ENCODE measurements at places on chromosomes 6 and 20.

GRCh38 chr6:24935366-24936152 is at the start of gene RIPOR2:
TSS of gene RIPOR2 (minus strand) at chr6:24935960. CDS start at chr6:24935898, 62 bp downstream.
- peak; percentile 58 for DNase-seq

DNA sequence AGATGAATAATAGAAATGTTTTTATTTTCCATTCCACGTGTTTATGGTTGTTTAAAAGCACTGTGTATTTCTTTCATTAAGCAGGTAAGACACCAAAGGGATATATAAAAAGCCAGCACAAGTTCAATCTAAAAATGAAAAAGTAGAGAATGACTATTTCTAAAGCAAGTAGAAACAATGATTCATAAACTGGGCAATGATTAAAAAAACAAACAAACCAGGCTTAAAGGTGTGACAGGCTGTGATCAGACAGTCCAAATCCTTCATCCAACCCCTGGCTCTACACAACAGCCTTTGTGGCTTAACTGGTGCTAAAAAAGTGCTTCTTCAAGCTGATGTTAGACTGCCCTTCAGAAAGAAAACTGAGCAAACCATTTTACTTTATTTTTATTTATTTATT is 45.7 kb upstream of the TSHZ2 start:
- no peak for DNase-seq

- DNase-seq = no peak
These were observed 597.1 kb downstream of the KIF16B start for GRCh38 chr20:15976047-15976736.

- DNase-seq = no peak
These were observed 16.6 kb downstream of the ATG5 start for GRCh38 chr6:106308985-106309384.

GRCh38 chr20:20371681-20372080 is 3.8 kb downstream of the INSM1 start:
- no peak for DNase-seq

DNA sequence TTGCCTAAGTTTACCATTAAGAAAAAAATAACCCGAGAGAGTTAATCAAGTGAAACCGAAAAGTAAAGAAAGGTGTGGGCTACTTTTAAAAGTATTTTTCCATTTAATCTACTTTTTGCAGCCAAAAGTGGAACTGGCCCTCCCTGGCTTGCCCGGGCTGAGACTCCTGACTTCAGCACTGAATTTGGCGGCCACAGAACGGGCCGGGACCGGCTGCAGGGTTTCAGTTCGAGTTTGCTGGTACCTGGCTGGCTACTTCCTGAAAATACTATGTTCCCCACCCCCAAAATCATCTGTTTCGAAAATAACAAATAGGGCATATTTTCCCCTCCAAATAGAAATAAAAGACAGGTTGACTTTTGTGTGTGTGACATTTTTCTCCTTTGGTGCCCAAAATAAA is 173.4 kb upstream of the EXOC2 start:
- DNase-seq = no peak

DNA sequence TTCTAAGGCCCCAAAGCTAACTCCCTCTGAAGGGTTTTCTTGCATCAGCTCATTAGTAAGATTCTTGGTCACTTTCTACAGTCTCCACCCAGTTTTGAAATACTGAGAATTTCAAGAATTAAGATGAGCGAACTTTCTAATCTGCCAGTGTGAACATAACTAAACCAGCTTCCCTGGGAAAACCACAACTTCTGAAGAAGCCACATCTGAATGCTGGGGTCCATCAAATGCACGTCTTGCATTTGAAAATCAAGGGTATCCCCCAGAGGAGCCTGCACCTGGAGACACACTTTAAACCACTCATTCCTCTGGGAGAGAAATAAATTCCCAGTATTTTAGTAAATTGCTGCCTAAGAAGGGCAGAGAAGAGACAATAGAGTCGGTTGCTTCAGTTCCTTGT is 292.1 kb upstream of the CDH4 start:
- DNase-seq = no peak

- DNase-seq = no peak
These were observed 399.3 kb downstream of the HAO1 start for GRCh38 chr20:7540923-7541322.

DNA sequence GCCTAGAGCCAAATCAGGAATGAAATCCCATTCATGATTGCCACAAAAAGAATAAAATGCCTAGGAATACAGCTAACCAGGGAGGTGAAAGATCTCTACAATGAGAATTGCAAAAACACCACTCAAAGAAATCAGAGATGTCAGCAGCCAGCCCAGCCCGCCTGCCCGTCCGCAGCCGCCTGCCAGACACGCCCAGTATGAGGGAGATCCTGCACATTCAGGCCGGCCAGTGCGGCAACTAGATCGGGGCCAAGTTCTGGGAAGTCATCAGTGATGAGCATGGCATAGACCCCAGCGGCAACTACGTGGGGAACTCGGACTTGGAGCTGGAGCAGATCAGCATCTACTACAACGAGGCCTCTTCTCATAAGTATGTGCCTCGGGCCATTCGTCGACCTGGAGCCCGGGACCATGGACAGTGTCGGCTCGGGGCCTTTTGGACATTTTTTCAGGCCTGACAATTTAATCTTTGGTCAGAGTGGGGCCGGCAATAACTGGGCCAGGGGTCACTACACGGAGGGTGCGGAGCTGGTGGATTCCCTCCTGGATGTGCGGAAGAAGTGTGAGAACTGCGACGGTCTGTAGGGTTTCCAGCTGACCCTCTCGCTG is 13.4 kb downstream of the GABRR2 start:
- DNase-seq = no peak

- DNase-seq = peak; percentile 61
These were observed 42.3 kb downstream of the HIVEP2 start for GRCh38 chr6:142902636-142903053.

DNA sequence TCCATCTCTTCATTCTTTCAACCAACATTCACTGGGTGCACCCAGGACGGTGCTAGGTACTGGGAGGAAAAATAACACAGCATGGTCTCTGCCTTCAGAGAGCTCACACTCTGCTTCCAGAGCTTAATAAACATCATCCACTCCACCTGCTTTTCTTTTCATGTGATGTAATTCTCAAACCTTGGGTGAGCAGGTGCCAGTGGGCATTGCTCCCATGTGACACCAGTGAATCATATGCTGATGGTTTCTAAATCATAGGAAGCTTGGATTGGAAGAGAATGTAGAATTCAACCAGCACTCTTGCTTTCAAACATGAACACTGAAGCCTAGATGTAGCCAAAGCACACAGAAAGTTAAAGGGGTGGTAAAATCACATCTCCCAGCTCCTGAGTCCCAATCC is 189.8 kb downstream of the FOXA2 start:
- DNase-seq = no peak

GRCh38 chr6:40957616-40958492 is 81.2 kb downstream of the UNC5CL start:
- DNase-seq = no peak

GRCh38 chr20:62643521-62644043 is 1.3 kb downstream of the SLCO4A1 start:
- DNase-seq = no peak

GRCh38 chr6:29035951-29036350 is 9.0 kb downstream of the OR2W1 start:
- DNase-seq = no peak

DNA sequence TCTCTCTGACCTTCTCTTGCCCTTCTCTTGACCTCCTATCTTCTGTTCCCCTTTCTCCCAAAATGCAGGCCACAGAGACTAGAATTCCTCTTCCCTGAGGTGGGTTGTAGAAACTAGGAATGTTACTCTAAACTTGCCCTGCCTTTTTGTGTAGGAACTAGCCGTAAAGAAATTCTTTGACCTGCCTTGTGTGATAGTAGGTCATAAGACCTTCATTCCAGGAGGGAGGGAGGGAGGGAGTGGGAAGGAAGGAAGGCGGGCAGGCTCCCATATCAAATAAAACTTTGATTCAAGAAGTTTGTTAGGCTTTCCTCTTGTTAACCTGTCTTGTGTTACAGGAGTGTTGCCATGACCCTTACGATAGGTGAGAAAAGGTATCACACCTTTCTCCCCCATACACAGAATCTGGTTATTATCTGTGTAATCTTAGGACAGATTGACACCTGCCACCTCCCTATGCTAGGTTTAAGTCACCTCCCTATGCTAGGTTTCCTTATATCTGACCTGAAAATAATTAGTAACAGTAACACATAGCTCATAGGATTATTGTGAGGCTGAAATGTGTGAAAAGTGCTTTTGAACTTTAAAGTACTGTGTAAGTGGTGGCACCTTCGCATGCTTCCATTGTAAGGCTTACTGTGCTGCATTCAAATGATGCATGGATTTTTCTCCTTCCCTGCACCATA is 32.6 kb upstream of the FUCA2 start:
- DNase-seq = no peak

DNA sequence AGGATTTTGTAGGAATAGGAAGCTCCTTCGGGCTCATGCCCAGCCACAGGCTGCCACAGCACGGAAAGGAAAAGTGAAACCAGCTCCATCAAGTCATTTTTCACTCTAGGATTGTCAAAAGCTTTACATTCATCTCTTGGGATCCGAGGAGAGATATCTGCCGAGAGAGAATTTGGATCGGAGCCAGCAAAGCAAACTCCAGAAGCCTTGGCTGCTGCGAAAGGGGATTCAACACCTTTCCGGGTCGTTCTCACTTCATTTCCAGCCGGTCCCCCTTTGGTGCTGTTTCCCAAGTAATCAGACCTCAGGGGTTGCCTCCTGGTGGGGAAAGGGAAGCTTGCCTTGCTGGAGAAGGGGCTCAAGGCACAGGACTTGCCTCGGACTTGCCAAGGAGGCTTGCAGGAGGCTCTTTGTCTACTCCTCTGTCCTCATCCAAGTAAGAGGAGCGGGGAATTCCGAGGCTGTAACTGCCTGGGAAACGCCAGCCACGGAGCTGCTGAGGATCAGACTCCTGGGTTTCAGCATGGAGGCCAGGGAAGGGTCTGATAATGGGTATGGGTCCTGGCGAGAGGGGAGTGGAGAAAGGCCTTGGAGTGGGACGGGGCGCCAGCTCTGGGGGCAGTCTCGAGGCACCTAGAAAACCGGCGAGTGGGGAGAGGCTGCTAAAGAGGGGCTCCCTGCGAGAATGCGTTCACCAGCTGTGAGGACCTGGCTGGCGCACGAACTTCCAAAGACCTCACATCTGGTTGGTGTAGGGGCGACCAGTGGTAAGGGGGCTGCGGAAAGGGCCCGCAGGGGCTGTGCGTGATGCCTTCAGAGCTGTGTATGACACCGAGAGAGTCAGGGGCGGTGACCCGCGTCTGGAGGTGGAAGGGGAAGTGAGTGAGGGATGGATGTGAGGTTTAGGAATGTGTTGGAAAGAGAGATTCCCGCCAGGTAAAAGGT is 702 bp downstream of the ETV7 start:
- peak; percentile 11 for DNase-seq

DNA sequence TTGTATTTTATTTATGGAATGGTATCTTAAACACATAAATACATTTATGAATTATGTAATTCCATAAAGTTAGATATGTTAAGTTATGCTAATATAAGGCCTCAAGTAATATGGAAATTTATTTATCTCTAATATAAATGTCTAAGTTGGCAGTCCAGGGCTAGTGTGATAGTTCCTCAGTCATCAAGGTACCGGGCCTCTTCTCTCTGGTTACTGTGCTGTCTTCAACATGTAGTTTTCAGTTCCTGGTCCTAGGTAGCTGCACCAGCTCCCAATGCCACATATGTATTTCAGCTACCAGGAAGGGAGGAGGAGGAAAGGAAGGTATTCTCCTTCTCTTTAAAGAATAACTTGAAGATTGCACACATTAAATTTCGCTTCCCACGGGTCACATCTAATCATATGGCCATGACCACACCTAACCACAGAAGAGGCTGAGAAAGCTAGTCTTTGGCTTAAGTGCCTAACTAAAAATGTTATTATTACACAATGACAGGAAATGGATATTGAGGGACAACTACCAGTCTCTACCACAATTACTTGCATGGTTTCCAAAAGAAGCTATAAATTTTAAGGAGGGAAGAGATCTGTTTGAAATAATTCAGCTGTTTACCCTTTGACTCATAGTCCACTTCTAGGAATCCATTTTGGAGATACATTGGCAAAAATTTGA is 68.6 kb downstream of the BCKDHB start:
- no peak for DNase-seq

DNA sequence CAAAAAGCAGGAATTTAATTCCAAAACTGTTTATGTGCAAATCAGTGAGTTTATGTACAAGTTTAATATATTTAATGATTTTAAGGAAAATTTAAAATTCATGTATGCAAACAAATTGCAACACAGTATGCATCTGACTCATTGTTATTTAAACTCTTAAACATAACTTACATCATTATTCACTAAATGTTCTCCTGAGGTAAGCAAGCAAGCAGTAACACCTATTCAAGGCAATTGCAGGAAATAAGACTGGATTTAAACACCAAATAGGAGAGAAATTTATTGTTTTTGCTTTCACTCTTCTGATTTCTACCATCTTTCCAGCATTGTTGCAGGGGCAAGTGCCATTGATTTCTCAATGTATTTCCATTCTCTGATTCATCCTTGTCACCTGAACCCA is 239.5 kb downstream of the TFAP2A start:
- DNase-seq = no peak

- DNase-seq = no peak
These were observed 64.1 kb upstream of the FBXO30 start for GRCh38 chr6:145878591-145879295.

- no peak for DNase-seq
These were observed 127.6 kb upstream of the TFAP2D start for GRCh38 chr6:50585441-50586330.

GRCh38 chr20:23246717-23247664 is 103.6 kb upstream of the NXT1 start:
- no peak for DNase-seq

DNA sequence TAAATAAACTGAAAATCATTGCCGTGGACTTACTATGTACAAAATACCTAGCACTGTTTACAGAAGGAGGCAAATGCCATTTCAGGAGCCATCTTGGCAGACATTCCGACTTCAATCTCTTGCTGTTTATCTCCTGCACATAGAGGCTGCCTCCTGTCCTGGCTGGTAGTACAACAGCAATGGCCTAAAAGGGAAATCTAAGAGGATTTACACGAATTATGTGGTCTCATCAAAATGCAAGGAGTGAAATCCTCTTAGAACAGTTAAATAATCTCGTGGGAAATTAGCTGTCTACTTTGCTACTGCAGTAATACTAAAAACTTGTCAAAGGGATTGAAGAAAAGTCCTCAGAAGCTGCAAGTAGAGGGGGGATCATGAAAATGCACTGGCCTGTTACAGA is 82.2 kb upstream of the SLC2A12 start:
- DNase-seq = no peak

GRCh38 chr6:158735009-158735408 is 84.2 kb downstream of the EZR start:
- DNase-seq = no peak

- DNase-seq = no peak
These were observed 69.2 kb downstream of the MYO6 start for GRCh38 chr6:75818098-75818855.

DNA sequence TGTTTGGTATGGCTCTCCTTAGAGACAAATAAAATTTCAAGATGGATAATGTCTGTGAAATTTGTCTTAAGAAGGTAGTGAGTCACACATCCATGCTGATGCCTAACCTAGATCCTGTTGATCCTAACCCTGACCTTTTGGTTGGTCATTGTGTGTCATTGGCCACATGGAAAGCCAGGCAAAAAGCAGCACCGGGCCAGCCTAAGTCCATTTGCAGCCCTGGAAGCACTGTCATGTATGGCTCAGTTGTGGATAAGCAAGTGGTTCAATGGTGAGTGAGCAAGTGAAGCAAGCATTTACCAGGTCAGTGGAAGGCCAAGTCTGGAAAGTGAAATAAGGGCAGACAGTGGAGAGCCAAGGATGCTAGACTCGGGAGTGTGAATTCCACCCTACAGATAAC is 12.1 kb upstream of the XRN2 start:
- DNase-seq = no peak
